ENCODE measurements at places on chromosomes 7 and 10. TPM values are rescaled to one million over a fixed set of nuclear protein-coding genes. Genes with fewer than 3 reads are reported as not detected.
A peak's percentile ranks its signal among the peaks of the same experiment; 100 is the strongest.

GRCh38 chr10:49076319-49076718 lies 39.0 kb downstream of the VSTM4 start:
- no peaks in the 10 kb centered on the region for H3K36me3 ChIP-seq
- H3K4me3 ChIP-seq = no peak overlapping the region
- H3K27ac ChIP-seq = no peak overlapping the region
- H3K4me1 ChIP-seq = peaks cover 36% of the 10 kb centered on the region

DNA sequence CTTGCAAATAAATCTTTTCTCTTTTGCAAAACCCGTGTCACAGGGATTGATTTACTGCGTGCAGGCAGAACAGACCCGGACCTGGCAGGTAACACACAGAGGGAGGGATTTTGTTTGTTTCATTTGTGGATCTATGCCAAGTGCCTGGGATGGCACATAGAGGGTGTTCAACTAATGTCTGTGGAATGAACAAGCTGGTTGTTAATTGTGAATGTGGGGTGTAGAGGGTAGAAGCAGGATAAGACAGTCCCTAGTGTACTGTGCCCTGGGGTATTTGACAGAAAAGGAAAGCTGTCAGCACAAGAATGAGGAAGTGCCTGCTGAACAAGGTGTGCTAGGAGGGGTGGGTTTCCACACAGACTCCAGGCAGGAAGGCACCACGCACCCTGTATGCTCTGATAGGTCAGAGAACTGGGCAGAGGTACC lies 331.8 kb downstream of the CALN1 start:
- no peak for DNase-seq
- H3K27ac ChIP-seq = no peak overlapping the region
- H3K27me3 ChIP-seq = no peaks in the 10 kb centered on the region
- no peak overlapping the region for H3K4me3 ChIP-seq

DNA sequence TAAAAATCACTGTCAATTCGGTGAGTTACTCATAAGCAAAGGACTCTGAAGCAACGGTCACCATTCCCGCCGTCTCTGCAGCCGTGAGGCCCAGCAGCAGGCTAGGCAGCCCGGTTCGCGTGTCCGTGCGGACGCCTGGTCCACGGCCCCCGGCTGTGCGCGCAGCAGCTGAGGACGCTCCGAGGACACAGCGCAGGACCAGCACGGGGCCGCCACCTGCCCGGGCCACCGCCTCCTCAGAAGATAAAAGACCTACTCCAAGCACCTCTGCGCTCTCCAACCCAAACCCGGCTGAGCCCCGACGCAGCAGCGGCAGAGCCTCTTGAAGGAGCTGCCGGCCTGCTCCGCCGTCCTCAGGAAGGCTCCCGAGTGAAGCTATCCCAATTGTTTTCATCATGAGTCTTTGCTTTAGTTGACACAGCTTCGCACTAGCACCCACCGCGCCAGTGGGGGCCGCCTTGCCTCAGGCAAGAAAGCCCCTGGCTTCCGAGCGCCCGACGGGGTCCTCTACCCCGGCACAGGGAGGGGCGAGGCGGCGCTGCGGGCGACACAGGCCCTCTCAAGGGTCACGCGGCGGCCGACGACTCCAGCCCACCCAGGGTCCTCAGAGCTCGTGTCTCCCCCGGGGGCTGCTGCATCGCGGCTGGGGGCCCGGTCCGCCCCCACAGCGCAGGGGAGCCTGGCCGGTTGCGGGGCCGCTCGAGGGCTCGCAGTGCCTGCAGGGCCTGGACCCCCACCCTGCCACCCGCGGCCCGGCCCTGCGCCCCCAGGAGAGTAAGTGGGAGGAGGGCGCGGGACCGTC lies 16.9 kb upstream of the GPR146 start:
- H3K4me3 ChIP-seq = peak overlapping the region; percentile 75
- H3K27ac ChIP-seq = peak overlapping the region; percentile 88
- DNase-seq = peak; percentile 80
- H3K27me3 ChIP-seq = no peaks in the 10 kb centered on the region
- peaks cover 15% of the 10 kb centered on the region for H3K36me3 ChIP-seq

DNA sequence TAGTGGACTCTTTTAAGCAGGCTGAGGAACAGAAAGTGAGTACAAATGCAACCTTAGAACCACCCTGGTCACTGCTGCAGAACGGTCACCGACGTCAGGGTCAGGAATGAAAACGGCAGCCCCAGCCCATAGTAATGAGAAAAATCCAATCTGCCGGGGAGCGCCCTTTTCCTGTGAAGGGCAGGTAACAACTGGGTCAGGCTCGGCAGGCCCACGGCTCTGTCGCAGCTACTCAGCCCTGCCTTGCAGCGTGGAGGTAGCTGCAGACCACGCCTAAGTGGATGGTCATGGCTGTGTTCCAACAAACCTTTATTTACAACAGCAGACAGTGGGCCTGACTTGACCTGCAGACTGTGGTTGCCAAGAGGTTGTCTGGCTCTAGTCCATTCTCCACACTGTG lies 563.2 kb downstream of the DNAJB6 start:
- no peaks in the 10 kb centered on the region for H3K4me1 ChIP-seq
- no peaks in the 10 kb centered on the region for H3K36me3 ChIP-seq
- no peak overlapping the region for H3K4me3 ChIP-seq
- no peaks in the 10 kb centered on the region for H3K27me3 ChIP-seq

GRCh38 chr10:5563991-5564536 lies 39.3 kb downstream of the CALML3 start:
- peak; percentile 54 for DNase-seq
- no peak overlapping the region for H3K27ac ChIP-seq
- H3K4me3 ChIP-seq = no peak overlapping the region
- no peaks in the 10 kb centered on the region for H3K36me3 ChIP-seq
- no peaks in the 10 kb centered on the region for H3K27me3 ChIP-seq
- H3K4me1 ChIP-seq = no peaks in the 10 kb centered on the region

DNA sequence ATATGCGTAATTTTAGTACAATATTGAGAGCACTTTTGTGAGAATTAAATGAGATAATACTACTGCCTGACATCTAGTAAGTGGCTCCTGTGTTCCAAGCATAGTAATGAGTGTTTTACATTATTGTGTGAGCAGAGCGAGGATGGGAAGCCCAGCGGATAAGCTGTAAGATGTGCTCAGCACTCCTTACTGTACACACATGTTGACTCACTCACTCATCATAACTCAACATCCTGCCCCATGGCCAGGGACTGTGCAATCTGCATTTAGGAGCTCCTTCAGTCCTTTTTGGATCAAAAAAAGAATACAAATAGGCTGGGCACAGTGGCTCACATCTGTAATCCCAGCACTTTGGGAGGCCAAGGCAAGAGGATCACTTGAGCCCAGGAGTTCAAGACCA lies 72.9 kb upstream of the NEBL start:
- no peaks in the 10 kb centered on the region for H3K27me3 ChIP-seq
- H3K36me3 ChIP-seq = no peaks in the 10 kb centered on the region

- H3K36me3 ChIP-seq = no peaks in the 10 kb centered on the region
- no peaks in the 10 kb centered on the region for H3K4me1 ChIP-seq
- DNase-seq = no peak
- H3K27me3 ChIP-seq = no peaks in the 10 kb centered on the region
- H3K4me3 ChIP-seq = no peak overlapping the region
These were observed 608.2 kb downstream of the PARD3 start for GRCh38 chr10:34206935-34207268.

DNA sequence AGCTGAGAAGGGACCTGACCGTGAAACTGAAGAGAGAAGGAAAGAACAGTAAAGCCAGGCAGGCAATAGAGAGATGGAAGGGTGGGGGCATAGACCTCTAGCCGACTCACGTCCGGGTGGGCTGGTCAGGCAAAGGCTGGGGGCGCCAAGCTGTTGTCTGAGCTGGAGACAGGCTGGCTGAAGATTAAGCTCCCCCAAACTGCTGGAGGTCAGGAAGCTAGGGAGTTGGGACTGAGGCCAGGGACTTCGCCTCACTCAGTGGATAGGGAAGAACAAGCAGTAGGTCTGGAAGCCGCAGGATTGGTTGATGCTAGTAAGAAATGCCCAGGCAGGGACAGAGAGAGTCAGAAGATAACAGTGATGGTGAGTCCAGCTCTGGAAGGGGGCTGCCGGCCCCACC lies 5.3 kb downstream of the PITX3 start:
- H3K4me1 ChIP-seq = peaks cover 18% of the 10 kb centered on the region
- H3K27ac ChIP-seq = no peak overlapping the region
- H3K27me3 ChIP-seq = peaks cover 52% of the 10 kb centered on the region
- H3K4me3 ChIP-seq = no peak overlapping the region
- no peaks in the 10 kb centered on the region for H3K36me3 ChIP-seq

DNA sequence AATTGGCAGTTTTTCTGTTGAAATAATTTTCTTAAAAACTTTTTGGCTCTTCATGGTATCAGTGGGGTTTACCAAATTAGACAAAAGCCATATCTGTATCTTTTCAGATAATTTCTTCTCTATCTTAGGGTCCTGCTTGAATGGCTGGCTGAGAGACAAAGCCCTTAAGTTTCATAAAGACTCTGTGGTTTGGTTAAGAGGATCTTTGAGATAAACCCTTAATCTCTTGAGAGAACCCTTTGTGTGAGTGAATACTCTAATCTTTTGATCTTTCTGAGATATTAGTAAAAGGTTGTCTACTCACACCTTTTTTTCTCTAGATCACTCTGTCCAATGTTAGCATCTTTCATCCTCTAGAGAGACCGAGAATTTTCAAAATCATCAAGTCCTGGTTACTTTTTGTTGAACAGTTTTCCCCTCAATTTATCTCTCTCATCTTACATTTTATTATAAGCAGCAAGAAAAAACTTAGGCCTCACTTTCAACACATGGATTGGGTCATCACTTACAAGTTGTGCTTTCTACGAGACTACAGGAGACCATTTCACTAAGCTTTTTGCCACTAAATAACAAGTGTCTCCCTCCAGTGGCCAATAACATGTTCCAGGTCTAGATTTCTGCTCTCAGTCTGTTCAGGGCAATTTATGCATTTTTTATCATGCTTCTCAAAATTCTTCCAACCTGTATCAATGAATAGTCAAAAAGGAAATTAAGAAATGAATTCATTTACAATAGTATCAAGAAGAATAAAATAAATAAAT lies 28.4 kb downstream of the DNAJC9 start:
- H3K27me3 ChIP-seq = no peaks in the 10 kb centered on the region
- no peak overlapping the region for H3K27ac ChIP-seq
- no peak overlapping the region for H3K4me3 ChIP-seq
- H3K4me1 ChIP-seq = no peaks in the 10 kb centered on the region

DNA sequence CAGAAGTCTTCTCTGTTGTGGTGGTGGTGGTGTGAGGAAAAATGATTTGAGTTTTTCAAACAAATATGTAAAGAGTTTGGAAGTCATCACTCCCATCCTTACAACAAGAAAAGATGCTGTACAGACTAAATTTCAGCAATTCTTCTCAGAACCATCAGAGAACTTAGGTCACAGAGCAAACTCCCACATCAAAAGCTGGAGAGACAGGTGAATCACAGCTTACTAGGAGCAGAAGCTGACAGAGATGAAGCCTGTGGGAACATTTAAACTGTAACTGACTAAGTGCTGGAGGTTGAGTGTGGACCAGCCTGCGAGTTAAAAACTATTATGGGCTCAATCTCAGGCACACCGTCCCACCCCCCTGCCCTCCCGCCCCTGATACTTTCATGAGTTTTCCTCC lies 97.3 kb downstream of the AKR1D1 start:
- H3K27me3 ChIP-seq = no peaks in the 10 kb centered on the region
- no peak overlapping the region for H3K27ac ChIP-seq
- no peak for DNase-seq
- no peak overlapping the region for H3K4me3 ChIP-seq

DNA sequence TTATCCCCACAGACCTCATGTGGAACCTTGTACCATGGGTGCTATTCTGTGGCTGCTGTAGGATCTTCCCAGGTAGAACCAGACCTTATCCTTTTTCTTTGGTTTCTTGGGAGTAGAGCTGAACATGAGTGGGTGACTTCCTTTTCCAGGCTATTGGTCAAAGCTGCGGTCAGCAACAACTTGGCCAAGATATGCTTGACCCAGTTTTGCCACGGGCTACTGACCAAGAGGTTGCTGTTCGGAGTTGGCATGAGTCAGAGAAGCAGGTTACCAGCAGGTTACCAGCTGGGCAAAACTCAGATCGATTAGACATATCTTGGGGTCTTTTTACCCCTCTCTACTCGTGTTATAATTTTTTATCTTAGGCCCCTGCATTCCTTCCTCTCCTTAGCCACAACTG lies 36.7 kb upstream of the HDAC9 start:
- no peaks in the 10 kb centered on the region for H3K4me1 ChIP-seq
- no peaks in the 10 kb centered on the region for H3K27me3 ChIP-seq
- no peak for DNase-seq
- H3K4me3 ChIP-seq = no peak overlapping the region
- no peak overlapping the region for H3K27ac ChIP-seq

DNA sequence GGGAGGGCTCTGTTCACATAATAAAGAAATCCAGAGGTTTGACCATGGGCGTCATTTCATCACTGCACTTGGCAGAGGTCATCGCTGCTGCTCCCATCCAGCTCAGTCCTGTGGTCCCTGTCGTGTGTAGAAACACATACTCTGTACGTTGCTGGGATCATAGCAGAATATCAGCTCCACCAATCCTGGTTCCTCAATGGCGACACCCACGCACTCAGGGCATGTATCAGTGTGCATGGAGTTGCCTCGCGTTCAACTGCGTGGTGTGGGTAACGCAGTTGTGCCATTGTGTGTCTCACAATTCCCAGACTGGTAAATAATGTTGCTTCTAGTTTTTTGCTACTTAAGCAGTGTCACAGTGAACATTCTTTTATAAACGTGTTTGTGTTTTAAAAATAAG lies 111.1 kb downstream of the LHPP start:
- no peaks in the 10 kb centered on the region for H3K4me1 ChIP-seq
- H3K4me3 ChIP-seq = no peak overlapping the region
- DNase-seq = no peak
- H3K27ac ChIP-seq = no peak overlapping the region

DNA sequence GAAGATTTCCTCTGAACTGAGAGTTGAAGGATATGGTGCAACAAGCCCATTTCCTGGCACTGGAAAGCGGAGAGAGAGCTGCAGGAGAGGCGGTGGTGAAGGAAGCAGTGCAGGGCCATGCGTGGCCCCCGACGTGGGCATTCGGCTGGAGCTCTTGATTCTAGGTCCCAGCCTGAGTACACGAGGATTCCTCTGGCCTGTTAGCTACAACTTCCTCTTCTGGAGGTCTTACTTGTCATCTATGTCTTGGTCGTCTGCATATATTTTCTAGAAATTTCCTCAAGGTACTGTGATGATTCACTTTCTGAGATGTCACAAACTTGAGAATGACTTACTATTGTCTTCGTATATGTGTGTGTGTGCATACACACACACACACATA lies 59.2 kb upstream of the JAZF1 start:
- no peak overlapping the region for H3K27ac ChIP-seq
- no peaks in the 10 kb centered on the region for H3K4me1 ChIP-seq
- no peak for DNase-seq
- H3K27me3 ChIP-seq = no peaks in the 10 kb centered on the region
- H3K4me3 ChIP-seq = no peak overlapping the region

GRCh38 chr10:87634311-87634710 lies 25.4 kb upstream of the PAPSS2 start:
- H3K27me3 ChIP-seq = no peaks in the 10 kb centered on the region
- H3K36me3 ChIP-seq = no peaks in the 10 kb centered on the region
- H3K4me3 ChIP-seq = no peak overlapping the region
- DNase-seq = no peak
- H3K27ac ChIP-seq = no peak overlapping the region
- peaks cover 8% of the 10 kb centered on the region for H3K4me1 ChIP-seq

GRCh38 chr7:25860275-25861163 lies 291.5 kb upstream of the NFE2L3 start:
- DNase-seq = no peak
- no peak overlapping the region for H3K27ac ChIP-seq
- no peaks in the 10 kb centered on the region for H3K4me1 ChIP-seq

C10orf105 gene
- 0.52 TPM for total RNA-seq

BAIAP2L1 gene
- total RNA-seq = 22.9 TPM

MMP21 gene
- not detected for total RNA-seq

AASS gene
- 35.6 TPM for total RNA-seq

ELMO1 gene
- total RNA-seq = 53.8 TPM

DENND2A gene
- 26.2 TPM for total RNA-seq

WDFY4 gene
- total RNA-seq = 26.5 TPM

MYO1G gene
- 21.0 TPM for total RNA-seq
